Activated CD8-positive, alpha-beta memory T cell treated with anti-CD3 and anti-CD28 coated beads, Interleukin-2, amount 10 ng/mL, durations not matched to agents 7 days and 5 days (primary cell): ENCODE measurements at places on chromosomes 1 and 21. TPM values are rescaled to one million over a fixed set of nuclear protein-coding genes. Genes with fewer than 3 reads are reported as not detected.
A peak's percentile ranks its signal among the peaks of the same experiment; 100 is the strongest.

Gene PROK1
- total RNA-seq = not detected

Gene OLFML3
- 0.29 TPM for total RNA-seq

DNA sequence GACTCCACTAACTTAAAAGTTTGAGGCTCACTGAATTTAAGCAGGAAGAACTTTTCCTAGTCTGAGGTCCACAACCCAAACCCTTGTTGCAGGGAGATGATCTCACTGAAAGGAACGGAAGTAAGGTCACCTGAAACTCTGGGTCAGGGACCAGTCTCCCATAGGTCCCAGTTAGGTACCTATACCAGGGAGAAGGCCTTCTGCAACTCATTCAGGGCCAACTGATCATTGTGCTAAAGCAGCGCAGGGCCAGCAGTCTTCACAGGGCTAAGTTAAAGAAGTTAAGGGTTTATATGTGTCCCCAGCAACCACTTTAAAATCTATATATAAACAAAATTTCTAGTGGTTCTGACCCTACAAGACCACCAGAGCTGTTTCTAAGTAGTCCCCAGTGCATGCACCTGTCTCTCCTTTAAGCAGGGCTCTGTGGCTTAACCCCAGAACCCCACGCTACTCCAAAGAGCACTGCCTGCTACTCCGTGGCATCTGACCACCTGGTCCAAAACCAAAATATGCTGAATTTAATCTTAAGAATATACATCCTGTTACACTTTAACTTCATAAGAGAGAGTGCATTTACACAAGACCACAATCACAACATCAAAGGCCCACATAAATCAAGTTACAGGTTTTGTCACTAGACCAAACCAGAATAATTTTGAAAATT, 2.8 kb downstream of the SRSF10 start:
- no peak for DNase-seq
- peak overlapping the region; percentile 98 for H3K4me3 ChIP-seq
- peaks cover 55% of the 10 kb centered on the region for H3K36me3 ChIP-seq

- H3K27ac ChIP-seq = peak overlapping the region; percentile 95
- H3K4me3 ChIP-seq = peak overlapping the region; percentile 95
- no peaks in the 10 kb centered on the region for H3K27me3 ChIP-seq
- DNase-seq = peak; percentile 78
Observed at GRCh38 chr1:19209439-19209989, 552 bp downstream of the UBR4 start.

DNA sequence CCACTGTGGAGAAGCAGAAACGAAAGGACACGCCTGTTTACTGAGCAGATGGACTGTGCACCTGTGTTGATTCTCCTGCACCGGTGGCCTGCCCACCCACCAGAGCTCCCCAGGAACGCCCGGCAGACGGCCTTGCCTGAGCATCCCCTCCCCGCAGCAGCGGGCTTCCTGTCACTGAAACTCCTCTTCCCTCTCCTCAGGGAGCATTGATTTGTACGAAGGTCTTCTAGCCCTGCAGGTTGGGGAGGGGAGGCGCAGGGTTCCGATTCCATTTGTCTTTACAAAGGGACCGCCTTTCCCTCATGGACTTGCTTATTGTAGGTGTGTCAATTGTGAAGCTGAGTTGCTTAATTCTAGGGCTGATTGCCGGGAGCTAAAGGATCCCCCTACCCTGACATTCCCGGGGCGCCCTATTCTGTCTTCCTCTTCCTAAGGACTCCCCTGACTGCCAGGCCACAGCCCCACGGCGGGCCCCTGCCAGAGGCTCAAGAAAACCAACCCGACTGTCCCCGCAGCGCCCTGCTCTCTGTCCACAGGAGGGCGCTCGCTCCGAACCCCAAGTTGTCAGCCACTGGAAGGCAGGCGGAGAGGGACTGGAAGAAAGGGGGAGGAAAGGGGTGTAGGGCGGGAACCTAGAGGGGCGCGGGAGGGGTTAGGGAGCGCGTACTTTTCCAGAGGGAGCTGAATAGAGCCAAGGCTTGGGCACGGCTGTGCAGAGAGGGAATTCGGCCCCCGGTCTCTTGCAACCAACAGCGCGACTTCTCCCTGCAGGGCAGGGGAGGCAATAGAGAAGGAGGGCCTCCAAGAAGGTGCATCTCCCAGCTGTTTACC, 2.8 kb downstream of the S100A6 start:
- H3K4me1 ChIP-seq = peaks cover 62% of the 10 kb centered on the region
- peaks cover 20% of the 10 kb centered on the region for H3K36me3 ChIP-seq
- no peaks in the 10 kb centered on the region for H3K27me3 ChIP-seq
- peak; percentile 89 for DNase-seq
- peak overlapping the region; percentile 95 for H3K27ac ChIP-seq
